ENCODE measurements at places on chromosomes 7 and 10.

DNA sequence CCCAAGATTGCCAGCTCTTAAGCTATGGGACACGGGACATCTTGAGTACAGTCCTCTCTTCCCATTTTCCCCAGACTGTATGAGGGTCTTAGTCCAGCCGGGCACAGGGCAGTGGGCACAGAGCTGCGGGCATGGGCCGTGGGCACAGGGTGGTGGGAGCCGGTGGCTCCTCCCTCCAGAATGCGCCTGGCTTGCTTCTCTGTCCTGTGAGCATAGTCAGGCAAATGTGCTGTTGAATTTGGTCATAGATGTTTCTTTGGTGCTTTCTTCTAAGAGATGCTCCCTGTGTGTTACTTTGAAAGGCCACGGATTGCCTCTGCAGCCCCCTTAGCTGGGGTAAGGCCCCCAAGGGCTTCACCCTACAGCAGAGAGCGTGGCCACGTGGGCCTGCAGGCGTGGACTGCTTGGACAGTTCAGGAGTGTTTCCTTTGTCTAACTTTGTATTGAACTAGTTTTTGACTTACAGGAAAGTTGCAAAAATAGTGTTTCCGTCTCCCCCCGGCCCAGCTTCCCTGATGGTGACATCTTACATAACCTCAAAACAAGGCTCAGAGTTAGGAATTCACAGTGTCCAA lies 24.7 kb downstream of the LRRC27 start:
- no peak for DNase-seq

DNA sequence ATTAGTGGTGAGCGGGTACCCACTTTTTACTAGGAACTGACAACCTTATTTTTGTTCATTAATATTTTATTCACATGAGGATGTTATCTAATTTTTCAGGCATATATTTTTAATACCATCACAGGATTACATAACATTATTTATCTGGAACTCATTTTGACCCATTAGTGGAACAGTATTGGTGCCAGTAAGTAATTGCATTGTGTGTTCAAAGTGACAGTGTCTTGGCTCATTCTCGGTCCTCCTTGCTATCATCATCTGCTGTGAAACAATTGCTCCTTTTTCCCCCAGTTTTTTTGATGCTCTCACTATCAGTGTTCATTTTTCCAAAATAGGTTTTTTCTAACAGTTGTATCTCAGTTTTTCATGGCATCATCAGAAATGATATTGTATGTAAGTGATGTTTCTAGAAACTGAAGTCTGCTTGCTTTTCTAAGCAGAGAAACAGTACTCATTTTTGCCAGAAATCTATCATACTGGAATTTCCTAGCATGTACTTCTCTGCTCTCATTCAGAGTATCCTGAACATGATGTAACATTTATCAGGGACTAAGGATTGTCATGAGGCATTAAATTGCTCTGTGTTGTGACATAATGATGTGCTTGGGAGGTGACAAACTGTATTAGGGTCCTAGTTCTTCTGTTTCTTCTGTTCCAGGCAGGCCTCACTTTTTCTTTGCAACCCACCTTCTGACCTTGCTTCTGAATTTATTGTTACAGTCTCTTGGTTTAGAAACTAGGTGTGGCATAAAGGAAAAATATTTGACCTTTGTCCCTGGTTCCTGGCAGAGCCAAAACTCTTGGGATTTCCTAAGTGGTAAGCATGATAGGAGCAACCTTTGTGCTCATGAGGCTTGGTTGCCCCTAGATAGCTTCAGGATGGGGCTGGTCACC lies 4.2 kb downstream of the NUB1 start:
- no peak for DNase-seq

- no peak for DNase-seq
Measured at GRCh38 chr7:137026176-137026500, 157.7 kb downstream of the CHRM2 start.

DNA sequence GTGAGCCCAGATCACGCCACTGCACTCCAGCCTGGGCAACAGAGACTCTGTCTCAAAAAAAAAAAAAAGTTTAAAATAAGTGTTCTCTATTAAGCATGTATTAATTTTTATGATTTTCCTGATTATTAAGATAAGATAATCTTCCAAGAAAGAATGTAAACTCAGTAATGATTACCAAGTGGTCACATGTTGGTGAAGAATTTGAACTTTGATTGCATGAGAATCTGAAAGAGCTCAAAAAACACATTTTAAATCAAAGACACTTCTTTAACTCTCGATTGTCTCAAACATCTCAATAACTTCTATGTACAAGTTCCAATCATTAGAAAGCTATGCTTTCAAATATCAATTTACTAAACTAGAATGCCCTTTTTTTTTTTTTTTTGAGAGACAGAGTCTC lies 33.8 kb downstream of the SNX8 start:
- peak; percentile 6 for DNase-seq

DNA sequence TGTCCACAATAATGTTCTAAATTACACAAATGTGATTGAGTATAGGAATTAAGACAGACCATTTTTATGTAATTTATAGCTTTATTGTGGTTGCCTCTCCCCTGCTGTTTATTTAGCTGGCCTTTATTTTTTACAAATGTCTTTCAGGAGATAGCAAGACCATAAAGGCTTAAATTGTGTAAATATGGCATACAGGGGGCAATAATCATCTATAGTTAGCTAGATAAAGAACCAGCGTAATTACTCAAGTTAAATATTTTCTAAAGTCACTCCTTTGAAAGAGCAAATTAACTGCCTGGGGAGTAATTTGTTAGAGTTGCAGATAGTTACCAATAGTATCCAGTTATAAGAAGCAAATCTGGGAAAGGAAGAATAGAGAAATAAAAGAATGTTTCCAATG lies at the start of gene MALRD1:
Gene MALRD1 (plus strand): TSS at position 313 of the 400 bp plus-strand sequence. CDS start 138 bp downstream, outside the sequence.
- no peak for DNase-seq

GRCh38 chr10:59465088-59465487 lies 102.7 kb upstream of the FAM13C start:
- DNase-seq = peak; percentile 28

GRCh38 chr7:74398426-74398825 lies 55.3 kb upstream of the GTF2IRD1 start:
- DNase-seq = no peak
